CD8-positive, alpha-beta memory T cell (primary cell): ENCODE measurements at places on chromosomes 5 and 9. TPM values are rescaled to one million over a fixed set of nuclear protein-coding genes. Genes with fewer than 3 reads are reported as not detected.
A peak's percentile ranks its signal among the peaks of the same experiment; 100 is the strongest.

DNA sequence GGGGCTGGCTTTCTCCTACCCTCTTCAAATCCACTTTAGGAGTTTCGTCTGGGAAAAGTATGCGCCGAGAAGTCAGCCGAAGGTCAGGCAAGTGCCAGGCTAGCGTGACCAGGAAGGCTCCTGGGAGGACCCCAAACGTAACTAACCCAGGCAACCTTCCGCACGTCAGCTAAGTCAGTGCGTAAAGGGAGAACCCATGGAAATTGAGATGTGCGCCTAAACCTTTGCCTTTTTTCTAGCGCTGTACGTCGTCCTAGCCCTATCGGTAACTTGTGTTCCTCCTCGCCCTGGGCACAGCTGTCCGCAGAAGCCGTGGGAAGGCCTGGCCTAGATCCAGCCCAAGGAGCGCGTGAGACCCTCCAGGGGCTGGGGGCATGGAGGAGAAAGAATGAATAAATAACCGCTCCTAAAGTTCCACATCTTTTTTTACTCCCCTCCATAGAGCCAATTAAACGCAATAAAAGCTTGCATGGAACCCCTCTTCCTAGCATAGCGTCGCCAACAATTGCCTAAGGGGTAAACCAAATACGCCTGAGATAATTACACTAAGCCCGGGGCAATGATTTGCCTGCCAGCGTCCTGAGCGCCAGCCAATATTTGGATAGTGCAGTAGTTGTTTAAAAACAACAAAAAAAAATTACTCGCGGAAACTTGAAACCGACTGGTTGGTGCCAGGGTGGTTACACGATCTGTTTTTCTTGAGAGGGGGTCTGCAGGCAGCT, 4.0 kb upstream of the FOXB2 start:
- DNase-seq = no peak

PCDHGC5 gene
- total RNA-seq = not detected

GLRA1 gene
- not detected for total RNA-seq

GRCh38 chr5:160496334-160496733, 74.7 kb downstream of the PTTG1 start:
- DNase-seq = no peak

- DNase-seq = peak; percentile 58
These were observed 2.4 kb upstream of the FAM78A start for GRCh38 chr9:131278702-131279111.

DNA sequence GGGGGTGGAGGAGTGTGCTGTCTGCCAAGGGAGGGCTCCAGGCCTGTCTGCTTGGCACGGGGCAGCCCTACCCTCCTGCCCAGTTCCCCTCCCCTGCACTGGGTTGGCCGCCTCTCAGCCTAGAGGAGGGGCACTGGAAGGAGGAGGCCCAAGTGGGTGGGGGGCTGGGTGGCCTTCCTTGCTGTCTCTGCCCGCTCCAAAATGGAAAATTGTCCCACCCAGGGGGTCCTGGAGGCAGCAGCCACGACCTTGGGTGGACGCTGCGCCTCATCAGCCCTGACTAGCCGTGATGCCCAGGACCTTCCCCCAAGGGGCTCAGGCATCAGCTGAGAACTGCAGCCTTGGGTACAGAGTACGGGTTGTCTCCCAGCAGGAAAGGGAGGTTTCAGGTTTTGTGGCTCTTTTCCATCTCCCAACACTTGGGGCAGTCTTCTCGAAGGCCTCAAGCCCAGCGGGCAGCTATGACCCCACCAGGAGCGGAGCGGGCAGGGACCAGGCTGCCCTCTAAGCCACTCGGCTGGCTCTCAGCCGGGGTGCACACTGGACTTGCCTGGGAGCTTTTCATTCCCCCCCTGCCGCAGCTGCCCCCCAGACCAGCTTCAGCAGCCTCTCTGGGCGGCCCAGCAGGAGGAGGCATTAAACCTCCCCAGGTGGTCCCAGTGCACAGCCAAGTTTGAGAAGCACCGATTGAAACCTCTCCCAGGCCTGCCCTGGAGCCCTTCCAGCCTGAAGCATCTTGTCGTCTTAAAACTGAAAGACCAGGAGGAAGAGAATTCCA, 20.6 kb downstream of the NTNG2 start:
- DNase-seq = no peak

GRCh38 chr5:158283397-158283796, 424.5 kb upstream of the CLINT1 start:
- DNase-seq = no peak

- no peak for DNase-seq
These were observed 1542.8 kb downstream of the EFNA5 start for GRCh38 chr5:106127985-106128384.

DNA sequence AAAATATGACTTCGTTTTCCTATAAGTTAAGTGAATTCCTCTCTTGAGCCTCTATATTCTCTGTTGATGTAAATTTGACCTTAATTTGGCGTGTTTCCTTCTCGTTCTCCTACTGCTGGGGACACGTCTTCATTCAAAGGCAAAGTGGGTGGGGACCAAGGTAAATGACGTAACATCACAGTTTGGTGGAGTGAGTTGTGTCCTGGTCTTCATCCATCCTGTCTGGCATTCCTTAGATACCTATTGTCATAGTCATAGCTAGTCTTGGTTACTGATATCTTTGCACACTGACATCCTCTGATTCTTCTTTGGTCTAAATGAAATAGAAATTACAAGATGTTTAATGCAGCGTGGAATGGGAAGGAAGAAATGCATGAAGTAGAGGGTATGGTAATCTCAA, 108.5 kb downstream of the NNT start:
- no peak for DNase-seq

DNA sequence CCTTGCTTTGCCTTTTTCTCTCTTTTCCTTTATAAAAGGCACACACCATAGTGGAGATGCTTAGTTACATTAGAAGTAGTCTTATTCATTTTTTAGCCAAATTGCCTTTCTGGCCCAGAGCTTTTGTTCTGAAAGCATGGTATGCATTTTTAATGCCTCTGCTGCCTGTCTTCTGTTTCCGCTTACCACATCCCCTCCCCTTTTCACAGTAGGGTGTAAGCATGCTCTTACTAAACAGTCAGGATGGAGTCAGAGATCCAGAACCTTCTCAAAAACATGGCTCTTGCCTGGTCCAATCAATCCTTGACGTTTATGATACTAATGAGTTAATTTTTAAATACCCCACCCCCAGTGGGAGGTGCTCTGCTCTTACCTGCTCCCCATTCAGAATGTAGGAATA, 22.5 kb downstream of the PPP3R2 start:
- no peak for DNase-seq
